ENCODE measurements at places on chromosomes 12 and 14.

- DNase-seq: no peak
Observed at GRCh38 chr12:111645433-111645832, 40.3 kb downstream of the BRAP start.

- DNase-seq: peak; percentile 75
Observed at GRCh38 chr14:49954171-49954631, 61.3 kb downstream of the ARF6 start.

DNA sequence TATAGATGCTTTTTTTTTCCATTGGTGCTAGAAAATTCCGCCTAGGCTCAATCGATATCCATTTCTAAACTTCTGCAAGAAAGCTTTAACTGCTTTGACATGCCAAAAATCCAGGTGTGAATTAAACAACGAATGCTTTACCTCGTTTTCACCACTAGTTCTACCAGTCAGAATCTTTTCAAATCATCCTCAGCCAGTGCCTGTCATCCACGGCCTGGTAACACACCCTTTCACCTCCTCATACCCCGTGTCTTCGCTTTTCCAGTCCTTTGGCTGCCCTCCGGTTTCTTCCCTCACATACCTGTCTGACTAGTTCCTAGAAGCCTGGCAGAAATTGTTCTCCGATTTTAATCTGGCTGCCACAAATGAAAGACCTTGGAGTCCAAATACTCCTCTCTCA lies 1.4 kb upstream of the PHC1 start:
- no peak for DNase-seq

- no peak for DNase-seq
Observed at GRCh38 chr12:11757531-11757930, 108.1 kb downstream of the ETV6 start.

GRCh38 chr14:63231766-63232165 lies 27.5 kb downstream of the RHOJ start:
- peak; percentile 18 for DNase-seq

GRCh38 chr14:73220061-73220460 lies 17.2 kb upstream of the PAPLN start:
- no peak for DNase-seq

DNA sequence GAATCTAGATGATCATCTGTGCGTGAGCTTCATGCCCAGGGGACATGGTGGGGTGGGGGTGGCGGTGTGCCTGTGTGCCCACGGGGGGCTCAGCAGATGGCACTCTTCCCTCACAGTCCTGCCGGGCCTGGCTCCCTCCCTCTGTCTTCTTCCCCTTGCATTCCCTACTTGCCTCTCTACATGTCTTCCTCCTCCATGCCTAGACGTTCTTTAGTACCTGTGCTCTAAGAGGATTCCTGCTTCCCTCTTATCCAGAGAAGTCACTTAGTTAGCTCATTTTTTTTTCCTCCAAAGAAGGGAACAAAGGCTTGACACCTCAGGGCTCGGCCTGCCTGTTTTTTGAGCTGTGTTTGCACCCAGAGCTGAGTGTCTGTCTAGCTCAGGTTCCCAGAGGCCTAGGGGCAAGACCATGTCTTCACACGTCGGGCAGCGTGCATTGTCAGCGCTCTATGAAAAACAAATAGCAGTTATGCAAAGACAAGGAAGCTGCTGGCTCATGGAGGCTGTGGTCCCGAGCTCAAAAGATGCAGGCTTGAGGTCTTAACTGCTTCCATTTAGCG lies 48.8 kb downstream of the NINJ2 start:
- peak; percentile 13 for DNase-seq

GRCh38 chr14:71061458-71061857 lies 154.2 kb downstream of the PCNX1 start:
- DNase-seq: peak; percentile 41

GRCh38 chr12:121861636-121862254 lies 3.1 kb upstream of the HPD start:
- no peak for DNase-seq

- no peak for DNase-seq
Observed at GRCh38 chr14:37870632-37871346, 275.4 kb downstream of the TTC6 start.

GRCh38 chr14:22007784-22008412 lies 334.3 kb upstream of the OR4E1 start:
- DNase-seq: no peak
